CD4-positive, CD25-positive, alpha-beta regulatory T cell (primary cell): ENCODE measurements at places on chromosomes 12 and 14. TPM values are rescaled to one million over a fixed set of nuclear protein-coding genes. Genes with fewer than 3 reads are reported as not detected.
A peak's percentile ranks its signal among the peaks of the same experiment; 100 is the strongest.

DNA sequence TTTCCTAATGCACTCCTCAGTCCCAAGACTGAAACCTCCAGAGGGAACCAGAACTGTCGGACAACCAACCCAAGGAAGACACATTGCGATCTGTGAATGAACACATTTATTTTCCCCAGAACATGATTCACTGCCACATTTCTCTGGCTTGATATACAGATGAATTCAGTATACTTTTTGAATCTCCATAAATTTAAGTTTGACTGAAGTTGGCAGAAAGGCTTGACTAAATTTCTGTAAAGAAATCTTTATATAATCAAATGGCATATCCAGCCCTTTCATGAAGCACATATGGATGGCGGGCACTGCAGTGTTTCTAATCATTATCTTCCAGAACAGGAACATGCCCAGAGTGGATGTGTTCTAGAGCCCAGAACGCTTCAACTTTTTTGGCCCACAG, 56.7 kb downstream of the DCAF5 start:
- H3K27ac ChIP-seq: no peak overlapping the region
- H3K4me1 ChIP-seq: no peaks in the 10 kb centered on the region
- peaks cover 14% of the 10 kb centered on the region for H3K36me3 ChIP-seq
- H3K27me3 ChIP-seq: no peaks in the 10 kb centered on the region
- H3K4me3 ChIP-seq: no peak overlapping the region

GRCh38 chr14:100222224-100223093, 16.5 kb upstream of the YY1 start:
- H3K4me3 ChIP-seq: peak overlapping the region; percentile 94
- H3K4me1 ChIP-seq: peaks cover 50% of the 10 kb centered on the region
- DNase-seq: peak; percentile 50
- H3K36me3 ChIP-seq: no peaks in the 10 kb centered on the region
- no peaks in the 10 kb centered on the region for H3K27me3 ChIP-seq

Gene KRT83
- total RNA-seq: not detected

Gene UBC
- 2,012 TPM for total RNA-seq

GRCh38 chr12:85580562-85581168, 255.5 kb downstream of the RASSF9 start:
- DNase-seq: no peak
- H3K4me1 ChIP-seq: no peaks in the 10 kb centered on the region
- no peak overlapping the region for H3K4me3 ChIP-seq
- H3K36me3 ChIP-seq: no peaks in the 10 kb centered on the region
- no peak overlapping the region for H3K27ac ChIP-seq
